ENCODE measurements at places on chromosomes 3 and 15. TPM values are rescaled to one million over a fixed set of nuclear protein-coding genes. Genes with fewer than 3 reads are reported as not detected.
A peak's percentile ranks its signal among the peaks of the same experiment; 100 is the strongest.

ITIH3 gene
- 0.17 TPM for total RNA-seq

DNA sequence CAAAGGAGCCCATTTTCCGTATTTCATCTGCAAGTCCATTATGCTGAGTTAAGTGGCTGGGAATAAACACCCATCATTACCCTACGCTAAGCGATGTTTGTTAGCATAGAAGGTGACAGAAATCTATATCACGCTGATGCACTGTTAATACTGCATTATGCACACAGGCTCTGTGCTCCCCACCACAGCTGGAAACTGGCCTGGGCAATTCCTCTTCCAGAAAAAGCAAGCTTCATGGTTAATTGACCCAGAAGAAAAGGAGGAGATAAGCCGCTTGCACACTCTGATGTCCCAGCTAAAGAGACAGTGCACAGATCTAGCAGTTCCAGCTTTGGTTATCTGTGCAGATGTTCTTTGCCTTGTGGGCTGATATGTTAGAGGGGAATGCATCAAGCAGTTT, 232.6 kb downstream of the NTRK3 start:
- H3K4me1 ChIP-seq = no peaks in the 10 kb centered on the region
- no peak overlapping the region for H3K4me3 ChIP-seq
- DNase-seq = no peak
- H3K27ac ChIP-seq = no peak overlapping the region

CKMT1B gene
- not detected for total RNA-seq

DNA sequence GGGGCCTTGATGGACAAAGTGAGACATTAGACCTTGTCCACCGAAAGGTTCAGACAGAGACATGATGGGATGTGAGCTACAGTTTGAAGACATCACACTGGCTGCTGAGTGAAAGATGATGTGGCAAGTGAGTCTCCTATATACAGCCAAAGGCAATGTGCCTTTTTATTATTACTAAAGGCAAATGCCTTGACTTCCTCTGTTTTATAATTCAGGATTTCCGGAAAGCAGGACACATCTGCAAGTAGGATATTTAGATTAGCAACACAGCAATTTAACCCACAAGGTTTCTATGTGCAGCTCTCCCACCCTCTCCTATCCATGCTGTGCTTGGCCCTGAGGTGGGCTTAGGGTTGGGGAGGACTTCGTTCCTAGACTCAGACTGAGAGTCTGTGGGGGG, 20.7 kb downstream of the SPATA12 start:
- no peak overlapping the region for H3K27ac ChIP-seq
- no peak for DNase-seq
- H3K4me3 ChIP-seq = no peak overlapping the region
- peaks cover 30% of the 10 kb centered on the region for H3K27me3 ChIP-seq

- peak overlapping the region; percentile 34 for H3K27ac ChIP-seq
- H3K27me3 ChIP-seq = no peaks in the 10 kb centered on the region
- H3K4me1 ChIP-seq = peaks cover 3% of the 10 kb centered on the region
- peak; percentile 89 for DNase-seq
- no peak overlapping the region for H3K4me3 ChIP-seq
- no peaks in the 10 kb centered on the region for H3K36me3 ChIP-seq
Observed at GRCh38 chr15:101684384-101684783, 32.2 kb upstream of the TM2D3 start.

Measured in fibroblast of lung (primary cell).